CD4-positive, CD25-positive, alpha-beta regulatory T cell (primary cell): ENCODE measurements at places on chromosomes 6 and 20.

GRCh38 chr20:19885939-19886660, 128.0 kb downstream of the RIN2 start:
- H3K4me3 ChIP-seq = no peak overlapping the region
- H3K27me3 ChIP-seq = peaks cover 7% of the 10 kb centered on the region
- DNase-seq = no peak
- no peaks in the 10 kb centered on the region for H3K4me1 ChIP-seq
- no peaks in the 10 kb centered on the region for H3K36me3 ChIP-seq

DNA sequence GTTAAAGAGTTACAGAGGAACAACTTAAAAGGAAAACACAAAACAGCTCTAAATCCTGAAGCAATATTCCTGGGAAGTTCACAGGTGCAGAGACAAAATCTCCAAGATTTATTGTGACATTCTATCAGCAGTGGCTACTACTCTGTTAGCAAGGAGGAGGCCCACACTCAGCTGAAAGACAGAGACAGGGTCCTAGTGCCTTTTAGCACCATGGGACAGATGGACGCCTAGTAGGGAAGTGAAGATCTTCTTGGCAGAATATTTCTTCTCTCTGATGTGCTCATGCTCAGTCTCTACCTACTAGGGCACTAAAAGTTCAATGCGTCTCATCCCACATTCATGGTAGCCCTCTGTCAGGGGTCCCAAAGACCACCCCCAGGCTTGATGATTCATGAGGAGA, 133.4 kb downstream of the LAMP5 start:
- H3K27ac ChIP-seq = no peak overlapping the region
- H3K4me1 ChIP-seq = no peaks in the 10 kb centered on the region
- H3K36me3 ChIP-seq = no peaks in the 10 kb centered on the region
- H3K4me3 ChIP-seq = no peak overlapping the region

- no peak for DNase-seq
- no peak overlapping the region for H3K4me3 ChIP-seq
- H3K27ac ChIP-seq = no peak overlapping the region
- no peaks in the 10 kb centered on the region for H3K4me1 ChIP-seq
- H3K36me3 ChIP-seq = peaks cover 49% of the 10 kb centered on the region
Measured at GRCh38 chr6:7236306-7237209, 76.4 kb downstream of the SSR1 start.

DNA sequence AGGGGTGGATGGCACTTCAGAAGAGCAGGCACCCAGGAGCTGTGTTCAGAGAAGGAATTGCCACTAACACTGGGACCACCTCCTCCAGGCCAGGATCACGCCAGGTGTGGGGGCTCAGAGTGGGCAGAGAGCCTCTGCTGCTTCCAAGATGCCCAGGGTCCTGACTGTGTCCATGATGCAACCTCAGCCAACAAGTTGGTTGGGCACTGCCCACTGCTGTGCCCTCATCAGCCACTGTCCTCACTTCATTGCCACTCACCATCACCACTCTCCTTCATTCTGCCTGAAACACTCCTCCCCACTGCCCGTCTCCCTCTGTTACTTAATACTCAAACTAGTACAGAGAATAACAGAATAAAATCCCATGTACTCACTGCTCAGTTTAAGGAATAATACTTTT, 16.5 kb upstream of the TCF15 start:
- H3K27ac ChIP-seq = no peak overlapping the region
- no peaks in the 10 kb centered on the region for H3K27me3 ChIP-seq
- no peaks in the 10 kb centered on the region for H3K4me1 ChIP-seq
- no peaks in the 10 kb centered on the region for H3K36me3 ChIP-seq
- no peak for DNase-seq
- no peak overlapping the region for H3K4me3 ChIP-seq

GRCh38 chr20:18571578-18571977, 4.3 kb downstream of the SMIM26 start:
- no peak overlapping the region for H3K4me3 ChIP-seq
- H3K4me1 ChIP-seq = peaks cover 14% of the 10 kb centered on the region
- peaks cover 22% of the 10 kb centered on the region for H3K36me3 ChIP-seq
